Activated CD4-positive, alpha-beta T cell treated with anti-CD3 and anti-CD28 coated beads, Interleukin-2, amount 10 ng/mL, durations not matched to agents 24 days and 14 days (primary cell): ENCODE measurements at places on chromosomes 11 and 22. TPM values are rescaled to one million over a fixed set of nuclear protein-coding genes. Genes with fewer than 3 reads are reported as not detected.
A peak's percentile ranks its signal among the peaks of the same experiment; 100 is the strongest.

Gene ROBO4
- not detected in 2 replicates for total RNA-seq

Gene IL17RA
- total RNA-seq: 18.4 and 19.8 TPM in 2 replicates

Gene TIGD3
- 1.2 and 1.6 TPM in 2 replicates for total RNA-seq

Gene PSMA1
- 334 and 344 TPM in 2 replicates for total RNA-seq

Gene TEX12
- not detected in 2 replicates for total RNA-seq

Gene GVQW3
- 3.7 and 4.3 TPM in 2 replicates for total RNA-seq

GRCh38 chr11:33638608-33639007 is 62.0 kb downstream of the C11orf91 start:
- no peaks in the 10 kb centered on the region for H3K4me1 ChIP-seq
- no peak overlapping the region for H3K4me3 ChIP-seq
- H3K27me3 ChIP-seq: peaks cover 8% of the 10 kb centered on the region
- H3K27ac ChIP-seq: no peak overlapping the region
- H3K36me3 ChIP-seq: no peaks in the 10 kb centered on the region
- no peak for DNase-seq

GRCh38 chr22:32311551-32312071 is 46.1 kb upstream of the RFPL3 start:
- no peaks in the 10 kb centered on the region for H3K4me1 ChIP-seq
- peak; percentile 45 for DNase-seq

- no peaks in the 10 kb centered on the region for H3K4me1 ChIP-seq
- H3K36me3 ChIP-seq: no peaks in the 10 kb centered on the region
- DNase-seq: no peak
- H3K27me3 ChIP-seq: no peaks in the 10 kb centered on the region
- no peak overlapping the region for H3K27ac ChIP-seq
Observed at GRCh38 chr11:131763193-131763890, 392.9 kb downstream of the NTM start.

GRCh38 chr11:61802605-61803004 is 9.9 kb downstream of the FEN1 start:
- DNase-seq: no peak
- peaks cover 76% of the 10 kb centered on the region for H3K36me3 ChIP-seq
- H3K4me3 ChIP-seq: no peak overlapping the region
- no peaks in the 10 kb centered on the region for H3K27me3 ChIP-seq

DNA sequence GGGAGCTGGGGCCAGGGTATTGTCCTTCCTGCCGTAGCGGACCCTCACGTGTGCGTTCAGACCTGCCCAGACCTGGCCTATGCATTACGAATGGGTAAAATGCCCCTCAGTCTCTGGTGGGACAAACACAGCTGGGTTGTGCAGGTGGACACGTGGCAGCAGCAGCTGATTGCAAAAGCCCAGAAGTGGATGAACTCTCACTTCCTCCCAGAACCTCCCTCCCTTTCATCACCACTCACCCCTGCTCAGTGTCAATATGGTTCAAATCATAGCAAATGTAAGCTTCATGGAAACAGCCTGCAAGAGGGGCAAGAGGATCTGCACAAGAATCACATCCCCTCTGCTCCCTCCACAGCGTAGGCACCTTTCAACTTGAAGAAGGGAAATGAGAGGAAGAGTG is 352.1 kb downstream of the OPCML start:
- no peak overlapping the region for H3K4me3 ChIP-seq
- no peaks in the 10 kb centered on the region for H3K27me3 ChIP-seq
- no peaks in the 10 kb centered on the region for H3K4me1 ChIP-seq
- H3K27ac ChIP-seq: no peak overlapping the region
- no peaks in the 10 kb centered on the region for H3K36me3 ChIP-seq

GRCh38 chr11:79449040-79449439 is 8.2 kb upstream of the TENM4 start:
- no peak overlapping the region for H3K27ac ChIP-seq
- DNase-seq: no peak
- no peaks in the 10 kb centered on the region for H3K4me1 ChIP-seq
- no peak overlapping the region for H3K4me3 ChIP-seq
- peaks cover 10% of the 10 kb centered on the region for H3K27me3 ChIP-seq

GRCh38 chr11:69540118-69541000 is 58.9 kb downstream of the LINC01488 start:
- peaks cover 7% of the 10 kb centered on the region for H3K27me3 ChIP-seq
- no peak overlapping the region for H3K27ac ChIP-seq

DNA sequence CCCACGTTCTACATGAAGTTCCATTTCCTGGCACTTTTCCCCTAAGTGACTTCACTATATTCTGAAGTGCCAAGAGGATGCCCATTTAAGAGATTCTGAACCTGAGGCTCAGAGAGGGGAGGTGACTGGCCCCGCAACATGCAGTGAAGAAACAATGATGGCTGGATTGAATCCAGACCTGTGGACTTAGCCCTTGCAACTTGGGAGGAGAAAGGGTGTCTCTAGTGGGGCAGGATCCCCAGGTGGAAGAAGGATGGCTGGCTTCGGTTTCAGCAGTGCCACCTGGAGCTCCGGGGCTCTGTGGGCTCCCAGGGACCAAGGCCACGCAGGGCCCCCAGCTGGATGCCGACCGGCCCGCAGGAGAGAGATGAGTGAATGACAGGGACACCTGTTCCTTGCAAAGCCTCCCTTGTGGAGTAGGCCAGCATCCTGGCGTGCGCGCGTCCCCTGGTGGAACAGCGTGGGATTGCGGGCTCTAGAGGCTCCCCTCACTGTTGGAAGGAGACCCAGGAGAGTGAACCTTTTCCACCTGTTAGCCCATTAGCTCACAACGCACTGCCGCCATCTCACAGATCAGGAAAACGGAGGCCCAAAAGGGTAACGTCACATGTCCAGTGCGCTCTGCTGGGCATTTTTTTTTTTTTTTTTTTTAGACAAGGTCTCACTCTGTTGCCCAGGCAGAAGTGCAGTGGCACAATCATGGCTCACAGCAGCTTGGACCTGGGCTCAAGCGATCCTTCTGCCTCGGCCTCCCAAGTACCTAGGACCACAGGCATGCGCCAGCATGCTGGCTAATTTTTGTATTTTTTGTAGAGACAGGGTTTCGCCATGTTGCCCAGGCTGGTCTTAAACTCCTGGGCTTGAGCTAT is 104.7 kb downstream of the KIAA1671 start:
- peaks cover 2% of the 10 kb centered on the region for H3K27me3 ChIP-seq
- no peak overlapping the region for H3K4me3 ChIP-seq
- peak; percentile 95 for DNase-seq
- H3K4me1 ChIP-seq: peaks cover 45% of the 10 kb centered on the region
- H3K27ac ChIP-seq: no peak overlapping the region

- H3K36me3 ChIP-seq: peaks cover 58% of the 10 kb centered on the region
- H3K4me1 ChIP-seq: peaks cover 17% of the 10 kb centered on the region
- no peaks in the 10 kb centered on the region for H3K27me3 ChIP-seq
- DNase-seq: no peak
Observed at GRCh38 chr11:78208257-78209165, 19.8 kb downstream of the USP35 start.

DNA sequence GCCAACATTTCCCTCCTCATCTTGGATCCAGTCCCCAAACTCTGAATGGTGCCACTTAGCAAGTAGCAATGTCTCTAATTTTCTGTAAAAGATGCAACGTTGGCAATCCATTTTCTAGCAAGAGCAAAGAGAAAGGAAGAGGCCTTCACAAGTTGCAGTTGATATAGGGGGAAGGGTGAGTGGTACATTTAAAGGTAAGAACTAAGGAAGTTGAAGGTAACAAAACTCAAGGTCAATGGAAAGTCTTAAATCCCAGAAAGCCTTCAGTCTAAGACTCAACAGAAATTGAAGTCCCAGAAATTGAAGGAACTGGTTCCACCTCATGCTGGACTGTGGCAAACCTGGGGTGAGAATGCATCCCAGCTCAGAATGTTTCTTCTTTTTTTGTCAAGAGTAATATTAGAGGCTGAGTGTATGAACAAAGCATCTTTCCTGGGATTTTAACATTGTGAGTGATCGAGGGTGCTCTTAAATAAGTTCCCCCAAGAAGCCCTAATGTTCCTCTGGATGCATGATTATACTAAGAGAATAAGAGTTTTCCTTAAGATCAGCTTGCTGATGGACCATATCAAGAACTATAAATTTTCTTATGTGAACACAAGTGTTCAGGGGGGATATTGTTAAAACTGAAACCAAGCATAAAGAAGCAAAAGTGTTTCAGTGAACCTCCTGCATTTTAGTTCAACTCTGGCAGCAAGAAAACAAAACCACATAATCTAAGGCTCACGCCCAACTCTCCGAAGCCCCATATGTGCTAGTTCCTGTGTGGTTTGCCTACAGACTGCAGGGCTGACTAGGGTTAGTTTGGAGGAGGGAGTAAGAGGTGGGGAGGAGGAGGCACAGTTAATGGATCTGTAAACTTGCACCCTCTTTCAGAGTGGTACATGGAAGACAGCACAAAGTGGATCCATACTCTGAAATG is at the start of gene GRAP2:
Gene GRAP2, plus strand, starts transcription at position 779 of the 922 bp plus-strand sequence. CDS start 46,023 bp downstream, outside the sequence.
- peak within 1 kb of the TSS; percentile 84 for H3K4me3 ChIP-seq
- H3K27ac ChIP-seq: peak within 1 kb of the TSS; percentile 82
- peak; percentile 93 for DNase-seq
- H3K36me3 ChIP-seq: peaks cover 2% of the 10 kb centered on the region
- H3K27me3 ChIP-seq: no peaks in the 10 kb centered on the region

DNA sequence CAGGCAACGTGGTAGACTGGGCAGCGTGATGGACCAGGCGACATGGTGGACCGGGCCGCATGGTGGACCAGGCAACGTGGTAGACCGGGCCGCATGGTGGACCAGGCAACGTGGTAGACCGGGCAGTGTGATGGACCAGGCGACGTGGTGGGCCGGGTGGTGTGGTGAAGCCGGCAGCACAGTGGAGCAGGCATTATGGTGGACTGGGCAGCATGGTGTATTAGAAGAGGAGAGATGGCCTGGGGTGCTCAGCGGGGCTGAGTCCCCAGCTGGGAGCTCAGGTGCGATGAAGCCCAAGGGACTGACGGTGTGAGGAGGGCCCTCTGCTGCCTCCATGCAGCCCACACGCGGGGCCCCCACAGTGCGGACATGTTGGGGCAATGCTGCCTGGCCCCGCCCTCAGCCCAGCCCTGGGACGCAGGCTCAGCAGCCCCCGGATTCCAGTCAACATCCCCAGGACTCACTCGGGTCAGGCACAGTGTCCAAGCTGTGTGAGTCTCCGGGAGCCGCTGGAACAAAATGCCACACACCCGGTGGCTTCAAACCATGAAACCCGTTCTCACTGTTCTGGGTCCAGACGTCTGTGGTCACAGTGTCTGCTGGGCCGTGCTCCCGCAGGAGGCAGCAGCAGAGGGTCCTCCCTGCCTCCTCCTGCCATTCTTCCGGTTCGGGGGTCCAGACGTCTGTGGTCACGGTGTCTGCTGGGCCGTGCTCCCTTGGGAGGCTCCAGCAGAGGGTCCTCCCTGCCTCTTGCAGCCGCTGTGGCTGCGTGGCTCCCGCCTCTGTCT is 1084.9 kb downstream of the BRD1 start:
- no peaks in the 10 kb centered on the region for H3K36me3 ChIP-seq
- no peak overlapping the region for H3K27ac ChIP-seq
- no peaks in the 10 kb centered on the region for H3K27me3 ChIP-seq
- no peak for DNase-seq

DNA sequence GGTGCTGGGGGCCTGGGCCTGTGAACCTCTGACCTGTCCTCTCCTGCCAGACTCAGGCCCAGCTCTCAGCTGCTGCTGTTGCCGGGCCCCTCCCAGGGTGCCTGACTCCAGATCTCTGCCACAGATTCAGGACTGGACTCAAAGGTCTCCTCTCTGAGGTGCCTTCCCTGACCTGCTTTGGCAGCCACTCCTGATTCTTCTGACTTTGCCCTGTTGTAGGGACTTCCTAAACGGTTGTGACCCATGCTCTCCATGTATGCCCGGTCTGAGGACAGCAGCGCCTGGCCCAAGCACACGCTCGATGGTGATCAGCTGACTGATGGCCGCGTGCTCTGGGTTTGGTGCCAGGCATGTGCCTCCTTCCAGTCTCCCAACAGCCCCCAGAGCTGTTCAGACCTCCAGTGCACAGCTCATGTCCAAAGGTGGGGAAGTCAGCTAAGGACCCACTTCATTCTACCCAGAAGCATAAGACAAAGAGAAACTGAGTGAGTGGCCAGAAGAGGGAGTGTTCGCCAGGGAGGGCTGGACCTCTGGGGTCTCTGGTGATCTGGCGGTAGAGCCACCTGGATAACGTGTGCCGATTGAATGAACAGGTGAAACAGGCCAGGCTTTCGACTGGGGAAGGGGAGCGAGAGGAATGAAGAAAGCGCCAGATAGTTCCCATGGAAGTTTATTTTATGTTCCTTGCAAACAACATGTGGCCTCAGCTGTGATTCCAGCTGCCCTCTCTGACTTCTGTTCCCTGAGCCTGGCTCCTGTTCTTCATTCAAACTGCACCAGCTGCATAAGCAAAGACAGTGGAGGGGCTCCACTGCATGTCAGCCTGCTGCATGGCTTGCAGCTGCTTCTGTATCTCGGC is 8.1 kb upstream of the TOP3B start:
- no peaks in the 10 kb centered on the region for H3K27me3 ChIP-seq
- H3K4me3 ChIP-seq: no peak overlapping the region
- H3K27ac ChIP-seq: no peak overlapping the region
- no peaks in the 10 kb centered on the region for H3K36me3 ChIP-seq

DNA sequence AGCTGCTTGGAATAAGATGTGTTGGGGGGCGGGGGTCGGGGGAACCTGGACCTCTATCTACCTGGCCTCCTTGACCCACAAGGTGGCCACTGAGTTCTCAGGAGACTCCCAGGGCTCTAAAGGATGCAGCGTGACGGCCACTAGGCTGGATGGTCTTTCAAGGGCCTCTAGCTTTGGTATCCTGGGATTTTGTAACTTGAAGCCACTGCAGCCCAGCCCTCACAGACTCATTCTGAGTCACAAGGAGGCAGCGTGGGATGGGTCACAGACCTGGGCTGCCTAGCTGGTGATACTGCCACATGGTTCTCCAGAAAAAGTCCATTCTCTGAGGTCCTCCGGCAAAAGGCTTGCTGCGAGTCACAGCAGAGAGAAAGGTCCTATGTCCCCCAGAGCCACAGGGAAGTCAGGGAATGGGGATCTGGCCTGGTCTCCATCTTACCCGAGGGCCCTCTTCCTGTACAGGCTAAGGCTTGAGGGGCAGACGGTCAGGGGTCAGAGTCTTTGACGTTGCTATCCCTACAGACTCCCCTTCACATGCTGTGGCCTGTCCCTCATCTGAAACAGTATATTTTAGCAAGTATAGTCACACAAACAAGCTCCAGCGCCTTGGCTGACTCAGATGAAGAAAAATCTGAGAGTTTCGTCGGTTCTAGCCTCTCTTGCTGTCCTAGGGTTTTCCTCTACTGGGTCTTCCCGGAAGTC is 52.4 kb downstream of the KCNC1 start:
- H3K27ac ChIP-seq: no peak overlapping the region
- no peak for DNase-seq
- H3K4me3 ChIP-seq: no peak overlapping the region
- no peaks in the 10 kb centered on the region for H3K27me3 ChIP-seq
- H3K4me1 ChIP-seq: no peaks in the 10 kb centered on the region
- H3K36me3 ChIP-seq: no peaks in the 10 kb centered on the region
